ENCODE measurements at places on chromosomes 6 and 20. TPM values are rescaled to one million over a fixed set of nuclear protein-coding genes. Genes with fewer than 3 reads are reported as not detected.
A peak's percentile ranks its signal among the peaks of the same experiment; 100 is the strongest.

- peak overlapping the region; percentile 22 for H3K4me3 ChIP-seq
- no peak for DNase-seq
- H3K36me3 ChIP-seq: no peaks in the 10 kb centered on the region
- H3K27me3 ChIP-seq: no peaks in the 10 kb centered on the region
- H3K27ac ChIP-seq: peak overlapping the region; percentile 49
- H3K4me1 ChIP-seq: peaks cover 7% of the 10 kb centered on the region
Measured at GRCh38 chr6:163418311-163419029, 4.0 kb downstream of the QKI start.

DNA sequence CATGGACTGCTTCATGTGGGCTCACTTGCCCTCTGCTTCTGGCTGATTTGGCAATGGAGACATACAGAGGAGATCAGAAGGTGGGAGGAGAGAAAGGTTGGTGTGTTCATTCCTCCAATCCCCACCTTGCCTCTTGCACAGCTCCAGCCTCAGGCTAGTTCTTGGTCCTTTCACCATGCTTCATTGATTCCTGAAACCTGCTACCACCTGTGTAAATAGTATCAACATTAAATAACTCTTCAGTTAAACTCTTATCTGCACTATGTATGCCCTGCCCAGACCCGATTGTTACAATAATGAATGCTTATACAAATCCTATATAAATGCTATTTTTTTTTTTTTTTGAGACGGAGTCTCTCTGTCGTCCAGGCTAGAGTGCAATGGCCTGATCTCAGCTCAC, 174.5 kb downstream of the CD83 start:
- H3K36me3 ChIP-seq: no peaks in the 10 kb centered on the region
- H3K27me3 ChIP-seq: no peaks in the 10 kb centered on the region
- peaks cover 2% of the 10 kb centered on the region for H3K4me1 ChIP-seq
- H3K27ac ChIP-seq: no peak overlapping the region

DNA sequence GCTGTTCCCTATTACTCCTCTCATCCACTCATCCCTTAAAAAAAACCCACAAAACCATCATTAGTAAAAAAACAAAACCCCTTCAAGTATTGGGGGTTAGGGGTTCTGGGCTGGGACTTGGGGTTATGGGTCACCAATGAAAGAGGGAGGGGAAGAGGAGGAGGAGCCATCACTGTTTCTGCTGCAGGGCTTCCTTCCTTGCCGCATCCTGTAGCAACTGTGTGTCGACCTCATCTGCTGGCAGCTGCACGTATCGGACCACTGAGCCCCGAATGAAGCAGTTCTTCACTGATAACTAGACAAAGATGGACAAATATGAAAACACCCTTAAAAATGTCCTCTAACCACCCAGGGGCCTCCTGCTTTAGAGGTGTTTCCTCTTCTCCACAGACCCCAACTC, 2.0 kb upstream of the VARS1 start:
- no peaks in the 10 kb centered on the region for H3K36me3 ChIP-seq
- no peaks in the 10 kb centered on the region for H3K27me3 ChIP-seq
- H3K4me3 ChIP-seq: no peak overlapping the region
- DNase-seq: no peak
- no peaks in the 10 kb centered on the region for H3K4me1 ChIP-seq

DNA sequence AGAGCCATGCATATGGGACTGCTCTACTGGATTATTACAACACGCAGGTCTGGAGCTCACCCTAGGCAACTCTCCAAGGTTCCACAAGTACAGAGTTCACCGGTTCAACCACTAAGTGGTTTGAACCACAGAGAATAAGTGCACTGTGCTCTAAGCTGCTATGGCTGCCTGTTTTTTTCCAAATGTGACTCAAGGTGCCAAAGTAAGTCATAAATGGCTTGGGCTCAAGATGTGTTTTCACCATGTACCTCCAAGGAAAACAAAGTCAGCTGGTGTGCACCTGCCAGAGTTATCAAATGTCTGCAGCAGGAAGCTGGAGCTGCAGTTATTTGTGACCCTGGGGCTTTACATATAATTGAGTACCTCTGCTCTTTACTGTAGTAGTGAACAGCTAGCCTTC, 76.7 kb downstream of the PREP start:
- H3K27ac ChIP-seq: peak overlapping the region; percentile 57
- H3K27me3 ChIP-seq: no peaks in the 10 kb centered on the region
- no peak for DNase-seq

DNA sequence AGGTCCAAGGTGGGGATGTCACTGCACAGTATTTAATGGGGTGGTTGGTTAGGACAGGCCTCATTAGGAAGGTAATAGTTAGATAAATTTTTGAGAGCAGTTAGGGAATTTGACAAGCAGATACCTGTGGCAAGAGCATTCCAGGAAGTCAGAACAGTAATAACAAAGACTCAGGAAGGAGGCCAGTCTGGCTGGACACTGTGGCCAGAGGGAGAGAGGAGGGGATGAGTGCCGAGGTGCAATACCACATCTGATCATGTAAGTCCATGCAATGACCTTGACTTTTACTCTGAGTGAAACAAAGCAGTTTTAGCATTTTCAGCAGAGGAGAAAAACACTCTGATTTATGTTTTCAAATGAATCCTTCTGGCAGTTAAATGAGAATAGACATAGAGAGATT, 990.7 kb upstream of the FLRT3 start:
- no peak for DNase-seq
- no peaks in the 10 kb centered on the region for H3K36me3 ChIP-seq
- no peaks in the 10 kb centered on the region for H3K27me3 ChIP-seq
- no peak overlapping the region for H3K4me3 ChIP-seq

DNA sequence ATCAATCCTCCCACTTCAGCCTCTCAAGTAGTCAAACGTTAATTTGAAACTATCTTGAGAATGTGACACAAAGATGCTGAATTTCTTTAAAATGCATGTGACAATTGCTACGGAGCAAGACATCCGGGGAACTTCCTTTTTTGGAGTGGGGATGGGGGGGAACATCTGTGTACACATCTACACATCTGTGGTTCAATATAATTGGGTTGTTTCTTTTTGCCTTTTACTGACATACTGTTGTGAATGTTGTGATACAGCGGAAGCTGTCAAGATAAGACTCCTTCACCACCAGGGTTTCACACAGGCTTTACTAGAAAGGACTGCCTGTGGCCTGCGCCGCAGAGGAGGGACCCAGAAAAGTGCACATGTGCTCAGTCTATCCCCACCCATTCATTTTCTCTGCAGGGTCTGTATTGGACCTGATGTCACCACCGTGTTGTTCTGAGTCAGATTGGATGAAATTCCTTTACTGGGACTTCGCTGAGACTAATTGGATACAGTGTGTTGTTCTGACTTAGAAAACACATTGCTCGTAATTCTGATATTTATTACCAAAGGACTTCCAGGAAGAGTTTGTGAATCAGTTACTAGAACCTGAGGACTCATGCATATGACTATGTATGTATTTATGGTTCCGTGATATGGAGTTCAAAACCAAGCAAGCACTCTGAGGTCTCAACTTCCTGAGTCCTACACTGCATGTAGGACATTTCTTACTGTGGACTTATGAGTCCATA, 98.7 kb upstream of the SGK1 start:
- no peak for DNase-seq
- no peaks in the 10 kb centered on the region for H3K4me1 ChIP-seq
- H3K4me3 ChIP-seq: no peak overlapping the region

GRCh38 chr6:87110636-87111035, 15.7 kb upstream of the CGA start:
- no peaks in the 10 kb centered on the region for H3K36me3 ChIP-seq
- H3K4me3 ChIP-seq: no peak overlapping the region
- H3K27ac ChIP-seq: no peak overlapping the region
- no peak for DNase-seq
- no peaks in the 10 kb centered on the region for H3K27me3 ChIP-seq

The SSTR4 gene
- not detected for polyA plus RNA-seq

- no peak for DNase-seq
- H3K27ac ChIP-seq: no peak overlapping the region
- H3K4me3 ChIP-seq: no peak overlapping the region
- no peaks in the 10 kb centered on the region for H3K4me1 ChIP-seq
- H3K27me3 ChIP-seq: no peaks in the 10 kb centered on the region
- no peaks in the 10 kb centered on the region for H3K36me3 ChIP-seq
Measured at GRCh38 chr6:49733680-49734079, 10.5 kb downstream of the CRISP3 start.
